ENCODE measurements at places on chromosomes 13 and 19.

- DNase-seq: peak; percentile 42
Measured at GRCh38 chr19:22545751-22546150, 88.4 kb upstream of the ZNF492 start.

- no peak for DNase-seq
Measured at GRCh38 chr13:105196052-105196451, 1339.4 kb downstream of the EFNB2 start.

DNA sequence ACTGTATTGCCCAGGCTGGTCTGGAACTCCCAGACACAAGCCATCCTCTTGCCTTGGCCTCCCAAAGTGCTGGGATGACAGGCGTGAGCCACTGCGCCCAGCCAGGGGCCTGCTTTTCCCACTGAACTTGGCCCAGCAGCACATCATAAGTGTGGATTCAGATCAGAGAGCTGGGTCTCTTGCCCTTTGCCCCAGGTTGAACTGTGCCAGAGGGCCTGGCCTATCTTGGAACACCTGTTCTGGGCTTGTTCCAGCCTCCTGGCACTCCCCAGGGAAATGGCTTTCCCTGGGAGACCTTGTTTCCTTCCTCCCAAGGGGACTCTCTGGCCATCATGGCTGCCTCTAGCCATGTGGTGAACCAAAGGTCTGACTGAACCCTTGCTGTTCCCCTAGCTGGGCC, 3.4 kb downstream of the CC2D1A start:
- DNase-seq: no peak

GRCh38 chr19:7000333-7000732, 20.9 kb downstream of the MBD3L2B start:
- no peak for DNase-seq

DNA sequence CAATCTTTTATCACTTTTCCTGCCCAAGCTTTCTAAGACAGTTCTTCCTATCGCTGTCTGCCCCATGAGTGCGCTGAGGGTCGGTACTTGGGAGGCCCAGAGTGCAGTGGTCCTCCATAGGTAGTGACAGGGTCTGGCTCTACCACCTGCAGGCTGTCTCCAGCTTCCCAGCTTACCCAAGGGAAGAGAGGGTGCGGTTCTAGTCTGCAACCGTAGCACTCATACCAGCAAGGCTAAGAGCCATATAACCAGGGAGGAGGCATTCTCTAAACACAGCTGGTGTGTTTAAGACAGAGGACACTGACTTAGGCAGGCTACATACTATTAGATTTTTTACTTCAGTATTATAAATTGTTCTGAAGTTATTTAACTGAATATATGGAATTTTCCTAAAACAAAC, 8.2 kb downstream of the PROZ start:
- no peak for DNase-seq

DNA sequence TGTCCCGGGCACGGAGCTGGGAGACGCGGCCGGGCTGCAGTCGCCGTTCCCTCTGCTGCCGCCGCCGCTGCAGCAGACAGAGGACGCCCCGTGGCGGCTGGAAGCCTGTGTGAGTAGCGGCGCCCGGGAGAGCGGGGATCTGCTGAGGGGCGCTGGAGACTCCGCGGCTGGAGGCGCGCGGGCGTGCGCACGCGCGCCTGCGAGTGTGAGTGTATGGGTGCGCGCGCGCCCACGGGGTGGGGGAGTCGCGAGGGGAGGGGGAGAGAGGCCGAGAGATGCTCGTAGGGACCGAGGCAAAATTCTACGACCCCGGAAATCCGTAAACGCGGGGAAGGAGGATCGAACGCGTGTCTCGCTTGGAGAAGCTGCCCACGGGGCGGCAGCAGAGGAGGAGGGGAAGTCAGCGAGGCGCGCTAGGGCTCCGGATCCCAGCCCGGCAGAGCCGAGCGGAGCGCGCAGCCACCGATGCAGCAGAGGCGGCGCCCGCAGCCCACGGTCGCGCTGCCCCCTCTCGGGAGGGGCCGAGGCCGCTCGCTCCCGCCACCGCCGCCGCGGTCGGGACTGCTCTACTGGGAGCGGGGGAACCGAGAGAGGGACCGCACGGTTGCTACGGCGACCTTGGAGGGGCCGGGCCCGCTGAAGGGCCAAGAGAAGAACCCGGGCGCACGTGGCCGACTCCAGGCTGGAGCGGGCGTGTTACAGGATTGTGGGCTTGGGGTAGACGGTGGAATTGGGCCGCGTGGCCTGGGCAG, at the start of gene ENOX1:
TSS of gene ENOX1 (minus strand) at position 207 of the 752 bp plus-strand sequence.
- peak; percentile 43 for DNase-seq

GRCh38 chr19:54164369-54165068, 5.0 kb upstream of the LENG1 start:
- peak; percentile 88 for DNase-seq

DNA sequence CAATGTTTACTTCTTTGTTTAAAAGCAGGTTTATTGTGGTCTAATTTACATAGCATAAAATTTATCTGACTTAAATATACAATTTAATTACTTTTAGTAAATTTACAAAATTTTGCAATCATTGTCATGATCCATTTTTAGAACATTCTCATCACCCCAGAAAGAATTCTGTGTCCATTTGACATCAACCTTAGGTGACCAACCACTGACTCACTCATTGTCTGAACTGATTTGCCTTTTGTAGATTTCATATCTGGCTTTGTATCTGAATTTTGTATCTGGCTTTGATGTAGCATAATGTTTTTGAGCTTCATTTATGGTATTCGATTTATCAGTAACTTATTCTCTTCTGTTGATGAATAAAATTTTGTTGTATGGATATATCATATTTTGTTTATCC, 40.4 kb downstream of the EDNRB start:
- no peak for DNase-seq

DNA sequence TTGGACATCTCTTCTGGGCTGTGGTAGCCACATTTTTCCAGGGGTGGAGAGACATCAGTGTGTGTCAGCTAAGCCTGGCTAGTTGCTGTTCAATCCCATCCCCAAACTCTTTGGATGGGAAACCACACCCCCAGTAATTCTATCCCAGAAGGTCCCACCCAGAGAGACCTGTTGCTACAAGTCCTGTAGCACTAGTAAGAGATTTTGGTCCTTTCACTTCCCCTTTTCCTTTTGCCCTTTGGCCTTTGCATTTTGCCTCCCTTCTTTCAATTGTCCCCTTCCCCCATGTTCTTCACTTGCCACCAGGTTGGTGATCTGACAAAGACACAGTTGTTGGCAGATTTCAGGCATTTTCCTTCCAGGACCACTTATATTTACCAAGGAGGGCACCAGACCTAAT, 3.8 kb downstream of the CBY2 start:
- DNase-seq: no peak

DNA sequence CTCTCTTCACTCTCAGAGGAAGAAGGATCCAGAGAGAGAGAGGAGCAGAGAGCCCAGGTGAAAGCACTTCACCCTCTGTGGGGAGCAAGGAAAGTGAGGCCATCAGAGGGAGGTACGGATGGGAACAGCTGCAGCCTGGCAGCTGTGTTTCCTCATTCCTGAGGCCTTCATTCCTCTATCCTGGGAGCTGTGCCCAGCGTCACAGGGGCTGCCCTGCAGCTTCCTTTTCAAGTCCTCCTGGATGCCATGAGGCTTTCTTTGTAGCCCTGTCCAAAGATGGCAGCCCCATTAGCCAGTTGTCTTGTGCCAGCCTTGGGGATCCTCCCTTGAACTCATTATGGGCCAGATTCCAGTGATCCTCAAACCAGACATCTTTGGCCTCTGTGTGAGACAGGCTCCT, 76.8 kb upstream of the PCDH8 start:
- DNase-seq: no peak

DNA sequence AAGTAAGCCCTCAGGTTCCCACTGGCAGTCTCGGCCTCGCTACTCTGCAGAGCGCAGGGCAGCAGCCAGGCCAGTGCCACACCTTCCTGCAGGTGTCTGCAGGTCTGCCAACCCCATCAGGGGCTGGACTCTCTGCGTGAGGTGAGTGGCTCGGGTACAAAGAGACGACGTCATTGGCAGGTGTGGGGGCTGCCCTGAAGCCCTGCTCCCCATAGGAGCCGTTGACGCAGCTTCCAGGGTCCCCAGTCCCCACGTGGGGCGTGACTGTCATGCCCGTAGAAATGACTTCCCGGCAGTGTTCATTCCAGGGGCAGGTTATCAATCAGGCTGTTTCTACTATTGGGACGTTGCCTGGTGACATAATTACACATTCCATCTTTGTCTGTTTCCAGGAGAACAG, 15.3 kb upstream of the GJB6 start:
- DNase-seq: no peak

GRCh38 chr13:50122455-50122854, 107.2 kb downstream of the KCNRG start:
- no peak for DNase-seq

GRCh38 chr13:109208522-109208921, 577.9 kb downstream of the IRS2 start:
- DNase-seq: no peak

Data from activated CD4-positive, alpha-beta T cell treated with anti-CD3 and anti-CD28 coated beads, Interleukin-2, Interleukin-6, amounts not matched to agents 100 ng/mL and 50 ng/mL, durations not matched to agents 16 hours and 8 hours (primary cell).